ENCODE measurements at places on chromosomes 2 and 18.
A peak's percentile ranks its signal among the peaks of the same experiment; 100 is the strongest.

GRCh38 chr18:78154853-78155252 is 824.8 kb upstream of the SALL3 start:
- no peak for DNase-seq

DNA sequence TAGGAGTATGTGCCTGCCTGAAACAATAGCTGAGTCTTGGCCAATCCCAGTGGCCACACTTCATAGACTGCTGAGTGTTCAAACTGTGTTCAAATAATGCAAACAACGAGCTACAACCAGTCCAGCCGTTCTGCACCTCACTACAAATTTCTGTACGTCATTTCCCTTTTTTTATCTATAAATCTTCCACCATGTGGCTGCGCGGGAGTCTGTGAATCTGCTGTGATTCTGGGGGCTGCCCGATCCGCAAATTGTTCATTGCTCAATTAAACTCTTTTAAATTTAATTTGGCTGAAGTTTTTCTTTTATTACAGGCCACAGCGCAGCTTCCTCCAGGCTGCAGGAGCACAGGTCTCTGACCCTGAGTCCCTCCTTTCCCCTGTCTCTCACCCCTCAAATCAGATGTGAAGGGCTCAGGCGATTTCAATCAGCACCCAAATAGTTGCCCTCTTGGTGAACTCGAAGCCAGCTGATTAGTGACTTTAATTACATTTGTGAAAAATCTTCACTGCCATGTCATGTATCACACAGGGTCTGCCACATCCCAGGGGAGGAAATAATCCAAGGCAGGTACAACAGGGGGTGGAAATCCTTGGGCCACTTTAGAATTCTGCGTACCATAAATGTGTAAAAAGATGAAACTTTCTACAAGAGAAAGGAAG is 145.6 kb downstream of the NDUFA10 start:
- no peak for DNase-seq

- no peak for DNase-seq
Observed at GRCh38 chr18:79631761-79632446, 47.7 kb upstream of the CTDP1 start.

GRCh38 chr2:198135481-198135934 is 331.1 kb downstream of the PLCL1 start:
- DNase-seq: peak; percentile 18

DNA sequence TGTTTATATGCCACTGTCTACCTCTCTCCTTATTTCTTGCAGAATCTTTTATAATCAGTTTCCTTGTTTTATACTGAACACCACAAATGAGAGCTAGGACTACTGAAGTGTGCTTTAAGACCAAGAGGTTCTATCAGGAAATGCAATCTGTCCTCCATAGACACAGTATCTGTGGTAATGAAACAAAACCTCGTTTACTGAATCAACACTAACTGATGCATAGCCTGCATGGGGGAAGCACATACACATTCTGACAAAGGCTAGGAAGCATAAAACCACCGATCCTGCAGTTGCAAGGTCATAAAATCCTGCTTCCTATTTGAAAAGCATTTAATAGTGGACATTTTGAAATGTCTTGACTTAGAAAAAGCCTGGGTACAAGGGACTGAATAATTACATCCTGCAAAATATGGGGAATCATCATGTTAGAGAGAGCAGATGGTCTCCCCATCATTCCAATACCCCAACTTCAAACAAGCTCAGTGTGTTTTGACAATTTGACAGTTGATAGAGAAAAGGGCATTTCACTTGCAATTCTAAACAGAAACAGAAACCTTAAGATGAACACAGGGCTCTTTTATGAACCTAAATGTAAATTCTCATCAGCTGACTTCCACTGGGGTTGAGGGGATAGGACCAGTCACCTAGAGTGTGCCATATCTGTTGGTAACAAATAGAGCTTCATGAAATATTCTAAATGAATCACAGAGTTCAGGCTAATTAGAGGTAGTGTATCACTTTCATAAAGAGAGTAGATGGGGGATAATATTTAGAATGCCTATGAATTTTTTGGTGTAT is 1845.6 kb upstream of the PIK3C3 start:
- no peak for DNase-seq

- no peak for DNase-seq
Observed at GRCh38 chr2:96715658-96716057, 24.2 kb downstream of the LMAN2L start.

DNA sequence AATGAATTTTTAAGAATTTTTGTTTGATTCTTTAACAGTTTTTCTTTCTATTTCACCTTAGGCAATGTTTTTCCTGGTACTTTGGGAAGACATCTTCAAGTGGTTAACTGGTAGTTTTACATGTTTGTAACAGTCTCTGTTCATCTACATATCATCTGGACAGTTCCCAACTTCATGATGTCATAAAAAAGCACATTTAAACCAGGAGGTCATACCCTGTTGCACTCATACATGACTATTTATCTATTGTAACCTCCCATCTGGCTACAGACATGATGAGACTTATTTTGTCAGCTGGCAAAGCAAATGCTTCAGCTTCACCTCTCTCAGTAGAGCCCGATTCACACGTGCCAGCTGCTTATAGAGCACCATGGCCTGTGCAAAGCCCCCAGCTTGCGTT is 99.8 kb upstream of the YPEL5 start:
- no peak for DNase-seq

GRCh38 chr2:42906557-42907411 is 114.4 kb upstream of the HAAO start:
- no peak for DNase-seq

GRCh38 chr2:68951899-68952298 is 794 bp downstream of the GKN2 start:
- DNase-seq: no peak

DNA sequence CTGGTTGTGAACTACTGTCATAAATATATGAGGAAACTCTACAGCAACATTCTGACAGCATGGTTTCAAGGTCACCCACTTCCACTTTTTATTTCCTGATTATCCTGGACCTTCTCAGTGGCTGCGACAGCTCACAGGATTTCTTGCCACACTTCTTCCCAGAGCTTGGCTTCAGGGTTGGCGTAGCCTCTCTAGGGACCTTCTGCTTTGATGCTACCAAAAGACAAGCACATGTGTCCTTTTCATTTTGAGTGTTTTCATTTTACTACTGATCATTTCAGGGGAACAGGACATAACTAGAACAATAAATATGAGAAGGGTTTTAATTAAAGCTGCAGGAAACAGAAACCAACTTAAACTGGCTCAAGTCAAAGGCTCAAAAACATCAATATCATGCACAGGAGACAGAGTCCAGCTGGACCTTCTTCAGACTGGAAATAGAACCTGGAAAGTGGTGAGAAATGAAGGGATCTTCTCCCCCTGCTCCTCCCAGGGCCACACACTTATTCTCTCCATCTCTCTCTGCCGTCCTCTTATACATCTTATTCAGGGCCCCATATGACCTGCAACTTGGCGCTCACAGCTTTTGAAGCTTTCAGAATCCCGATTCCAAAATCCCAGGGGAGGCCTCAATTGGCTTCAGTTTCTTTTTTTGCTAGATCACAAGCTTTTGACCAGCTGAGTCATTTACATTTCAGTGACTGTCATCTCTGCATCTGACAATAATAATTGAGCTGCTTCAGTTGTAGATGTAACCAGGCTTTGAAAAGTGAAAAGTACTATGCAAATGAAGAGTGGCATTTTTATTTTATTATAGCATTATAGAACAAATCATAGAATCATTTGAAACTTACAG is 9.7 kb downstream of the VIT start:
- no peak for DNase-seq

GRCh38 chr2:86433137-86433536 is 8.0 kb upstream of the KDM3A start:
- no peak for DNase-seq

DNA sequence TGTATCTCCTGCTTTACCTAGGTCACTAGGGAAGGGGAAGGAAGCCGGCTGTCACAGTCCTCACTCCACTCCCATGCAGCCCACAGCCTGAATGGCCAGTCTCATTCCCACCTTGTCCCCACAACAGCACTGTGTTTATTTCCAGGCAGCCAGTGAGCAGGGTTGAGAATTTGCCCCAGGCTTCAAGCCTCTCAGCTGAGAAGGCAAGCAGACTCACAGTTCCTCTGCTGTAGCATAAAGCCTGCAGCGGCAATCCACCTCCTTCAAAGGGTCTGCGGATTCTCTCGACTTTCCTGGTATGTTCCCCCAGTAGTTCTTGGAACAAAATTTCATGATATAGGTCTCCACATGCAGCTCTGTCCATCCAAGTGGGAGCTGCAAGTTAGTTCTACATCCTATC is 262.9 kb upstream of the GULP1 start:
- DNase-seq: no peak

DNA sequence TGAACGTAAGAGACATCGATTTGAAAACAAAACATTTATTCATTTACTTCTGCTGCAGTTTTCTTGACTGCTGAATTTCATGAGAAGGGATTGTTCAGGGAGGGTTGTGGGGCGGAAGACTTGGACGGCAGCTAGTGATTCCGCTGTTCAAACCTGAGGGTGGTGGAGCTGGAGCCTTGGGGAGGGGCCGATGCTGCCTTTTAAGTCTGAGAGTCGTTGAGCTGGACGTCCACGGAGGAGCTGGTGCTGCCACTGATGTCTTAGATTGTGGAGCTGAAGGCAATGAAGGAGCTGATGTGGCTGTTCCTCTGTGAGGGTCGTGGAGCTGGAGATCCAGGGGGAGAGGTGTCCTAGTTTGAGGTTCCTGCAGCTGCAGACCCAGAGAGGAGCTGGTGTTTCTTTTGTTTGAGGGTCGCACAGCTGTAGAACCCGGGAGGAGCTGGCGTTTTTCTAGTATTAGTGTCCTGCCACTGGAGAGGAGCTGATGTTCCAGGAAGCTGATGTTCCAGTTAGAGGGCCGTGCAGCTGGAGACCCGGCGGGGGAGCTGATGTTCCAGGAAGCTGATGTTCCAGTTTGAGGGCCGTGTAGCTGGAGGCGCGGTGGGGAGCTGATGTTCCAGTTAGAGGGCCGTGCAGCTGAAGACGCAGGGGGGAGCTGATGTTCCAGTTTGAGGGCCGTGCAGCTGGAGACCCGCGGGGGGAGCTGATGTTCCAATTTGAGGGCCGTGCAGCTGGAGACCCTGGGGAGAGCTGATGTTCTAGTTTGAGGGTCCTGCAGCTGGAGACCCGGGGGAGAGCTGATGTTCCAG is 150.9 kb downstream of the RTP5 start:
- peak; percentile 42 for DNase-seq

DNA sequence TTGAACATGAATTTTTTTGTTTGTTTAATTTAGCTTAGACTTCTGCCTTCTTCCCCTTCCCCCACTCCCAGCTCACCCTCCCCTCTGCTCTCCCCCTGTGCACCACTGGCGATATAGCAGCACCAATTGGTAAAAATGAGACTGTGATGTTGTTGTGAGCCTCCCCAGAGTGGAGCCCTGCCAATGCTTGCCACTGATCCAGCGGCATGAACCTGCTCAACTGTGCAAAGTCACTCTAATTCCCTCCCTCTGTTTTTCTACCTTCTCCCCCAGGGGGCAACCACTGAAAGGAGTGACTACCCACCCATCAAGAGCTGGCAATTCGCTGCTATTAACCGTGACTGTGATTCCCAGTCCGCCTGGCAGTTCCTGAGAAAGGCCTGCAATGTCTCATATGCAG is 30.2 kb downstream of the KLHL14 start:
- DNase-seq: no peak

DNA sequence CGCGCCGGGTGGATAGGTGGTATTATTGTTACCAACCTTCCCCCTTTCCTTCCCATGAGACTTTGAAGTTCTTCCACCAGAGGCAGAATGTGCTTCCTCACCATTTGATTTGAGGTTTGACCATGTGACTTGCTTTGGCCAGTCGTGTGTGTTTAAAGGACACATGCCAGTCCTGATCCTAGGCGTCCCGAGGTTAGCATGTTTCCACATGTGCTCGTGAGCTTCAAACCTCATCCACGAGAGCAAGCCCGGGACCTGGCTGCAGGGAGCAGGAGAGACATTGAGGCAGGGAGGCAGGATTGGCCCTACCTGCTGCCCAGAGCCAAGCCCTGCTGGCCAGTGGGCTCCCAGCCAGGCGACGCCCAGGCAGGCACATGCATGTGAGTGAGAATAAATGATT is 27.4 kb upstream of the EDAR start:
- no peak for DNase-seq

DNA sequence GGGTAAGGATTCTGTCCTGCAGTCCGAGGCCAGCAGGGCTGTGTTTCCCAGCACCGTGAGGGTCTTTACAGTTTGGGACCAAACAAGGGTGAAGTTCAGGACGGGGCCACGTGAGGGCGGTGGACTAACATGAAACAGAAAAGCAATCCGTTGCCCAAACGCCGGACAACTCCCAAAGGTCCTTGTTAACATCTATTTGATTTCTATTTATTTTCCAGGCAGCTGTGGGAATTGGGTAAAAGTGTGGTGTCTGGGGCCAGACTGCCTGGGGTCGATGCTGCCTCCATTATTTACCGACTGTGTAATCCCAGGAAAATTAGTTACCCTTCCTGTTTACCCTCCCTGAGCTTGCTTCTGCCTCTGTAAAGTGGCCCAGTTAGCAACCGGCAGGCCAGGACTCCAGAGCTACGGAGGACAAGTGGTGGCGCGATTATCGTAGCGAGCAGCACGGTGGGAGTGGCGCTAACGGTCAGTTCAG is 66.3 kb upstream of the TCF7L1 start:
- DNase-seq: peak; percentile 73

GRCh38 chr2:51990684-51991083 is 958.8 kb upstream of the NRXN1 start:
- no peak for DNase-seq

DNA sequence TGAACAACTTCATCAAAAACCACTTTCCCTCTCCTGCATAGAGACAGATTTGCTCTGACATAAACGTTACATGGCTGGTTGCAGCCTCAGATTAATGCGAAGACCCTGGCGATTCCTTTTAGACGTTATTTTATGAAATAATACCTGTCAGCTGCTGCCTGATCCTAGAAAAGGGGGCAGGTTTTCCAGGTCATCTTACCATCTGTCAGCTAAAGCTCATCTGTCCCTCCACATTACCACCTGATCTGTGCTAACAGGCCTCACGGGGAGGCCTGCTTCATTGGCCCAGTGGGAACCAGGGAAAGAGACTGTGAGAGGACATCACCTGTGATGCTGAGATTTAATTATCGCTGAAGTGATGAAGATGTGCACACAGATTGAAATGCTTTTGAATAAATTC is 261.0 kb downstream of the ARHGAP15 start:
- DNase-seq: peak; percentile 96

GRCh38 chr18:72089432-72089831 is 454.7 kb downstream of the CBLN2 start:
- no peak for DNase-seq

- no peak for DNase-seq
Observed at GRCh38 chr2:175630280-175631244, 371.5 kb downstream of the LNPK start.

- no peak for DNase-seq
Observed at GRCh38 chr2:213068676-213069359, 82.6 kb downstream of the IKZF2 start.

- DNase-seq: no peak
Observed at GRCh38 chr18:68940039-68940438, 142.2 kb downstream of the CCDC102B start.

GRCh38 chr2:162243294-162243693 is at the start of gene FAP:
Gene FAP, minus strand, starts transcription at chr2:162243445. Its CDS starts 118 bp downstream, at chr2:162243327.
- DNase-seq: no peak

- peak; percentile 39 for DNase-seq
Observed at GRCh38 chr2:223586261-223586660, 15.9 kb downstream of the SCG2 start.

- no peak for DNase-seq
Observed at GRCh38 chr2:62573936-62574335, 67.9 kb upstream of the TMEM17 start.
